ENCODE measurements at places on chromosomes 12 and 14.

- no peaks in the 10 kb centered on the region for H3K27me3 ChIP-seq
- DNase-seq = no peak
- H3K4me3 ChIP-seq = no peak overlapping the region
Measured at GRCh38 chr12:83920821-83921547, 991.6 kb downstream of the SLC6A15 start.

DNA sequence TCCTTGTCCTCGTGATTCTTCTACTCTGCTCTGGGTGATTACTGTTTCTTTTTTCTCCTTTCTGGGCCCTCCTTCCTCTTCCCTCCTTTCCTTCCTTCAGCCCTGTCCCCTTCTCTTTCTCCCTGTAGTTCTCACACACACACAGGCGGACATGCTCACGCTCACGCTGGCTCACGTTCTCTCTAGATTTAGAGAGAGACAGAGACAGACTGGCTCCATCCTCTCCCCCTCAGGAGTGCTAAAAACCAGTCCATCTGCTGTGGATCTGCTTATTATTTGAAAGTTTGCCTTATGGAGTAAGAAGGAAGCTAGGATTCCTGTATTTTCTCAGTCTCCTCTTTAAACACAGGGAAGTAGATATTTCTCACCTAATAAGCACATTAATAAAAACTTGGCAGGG lies 48.1 kb downstream of the KCNA1 start:
- no peaks in the 10 kb centered on the region for H3K4me1 ChIP-seq
- no peak overlapping the region for H3K27ac ChIP-seq
- H3K27me3 ChIP-seq = peaks cover 41% of the 10 kb centered on the region
- no peak for DNase-seq
- no peak overlapping the region for H3K4me3 ChIP-seq
- no peaks in the 10 kb centered on the region for H3K36me3 ChIP-seq

DNA sequence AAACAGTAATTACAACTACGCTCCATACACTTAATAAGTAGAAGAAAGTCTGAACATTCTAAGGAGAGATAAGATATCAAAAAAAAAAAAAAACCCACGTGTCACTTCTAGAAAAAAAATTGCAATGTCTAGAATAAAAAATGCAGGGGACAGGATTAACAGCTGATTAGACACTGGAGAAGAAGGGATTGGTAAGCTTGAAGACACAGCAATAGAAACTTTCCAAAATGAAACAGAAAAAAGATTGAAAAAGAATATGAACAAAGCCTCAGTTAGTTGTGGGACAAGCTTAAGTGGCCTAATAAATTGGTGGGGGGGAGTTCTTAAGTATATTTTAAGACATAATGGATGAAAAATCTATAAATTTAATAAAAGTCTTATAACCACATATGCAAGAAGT lies 105.5 kb downstream of the PTPRR start:
- DNase-seq = no peak
- no peak overlapping the region for H3K27ac ChIP-seq
- H3K27me3 ChIP-seq = no peaks in the 10 kb centered on the region

DNA sequence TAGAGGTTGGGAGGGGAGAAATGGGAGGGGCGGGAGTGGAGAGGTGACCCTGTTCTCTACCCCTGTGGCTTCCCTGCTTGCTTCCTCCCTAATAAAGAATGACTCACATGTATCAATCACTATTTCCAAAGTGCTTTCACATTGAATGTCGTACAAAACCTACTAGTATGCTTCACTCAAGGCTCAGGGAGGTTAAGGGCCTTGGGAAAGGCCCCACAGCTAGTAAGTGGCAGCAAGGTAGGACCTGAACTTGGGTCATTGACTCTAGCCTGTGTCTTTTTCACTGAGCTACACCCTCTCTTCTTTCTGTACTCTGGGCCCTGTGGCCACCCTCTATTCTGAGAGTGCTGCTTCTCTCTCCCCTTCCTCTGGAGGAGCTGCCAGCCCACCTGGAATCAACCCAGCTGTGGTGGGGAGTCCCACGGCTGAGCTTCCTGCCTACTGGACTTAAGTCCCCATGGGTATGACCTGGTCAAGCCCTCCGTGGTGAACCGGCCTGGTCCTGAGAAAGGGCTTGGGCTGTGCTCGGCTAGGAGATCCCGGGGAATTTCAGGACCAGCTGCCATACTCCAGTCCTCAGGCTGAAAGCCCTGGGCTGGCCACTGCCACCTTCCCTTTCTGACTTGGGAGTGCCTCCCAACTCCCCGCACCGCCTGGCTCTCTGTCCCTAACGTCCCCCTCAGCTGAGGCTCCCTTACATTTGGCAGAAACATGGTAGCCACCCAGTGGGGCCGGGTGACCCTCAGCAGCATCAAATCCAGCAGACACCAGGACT lies 13.0 kb downstream of the SLC48A1 start:
- H3K4me1 ChIP-seq = peaks cover 13% of the 10 kb centered on the region
- H3K4me3 ChIP-seq = no peak overlapping the region
- H3K36me3 ChIP-seq = peaks cover 85% of the 10 kb centered on the region
- H3K27me3 ChIP-seq = no peaks in the 10 kb centered on the region

- H3K27me3 ChIP-seq = no peaks in the 10 kb centered on the region
- H3K4me1 ChIP-seq = peaks cover 12% of the 10 kb centered on the region
- no peak for DNase-seq
- peaks cover 3% of the 10 kb centered on the region for H3K36me3 ChIP-seq
- no peak overlapping the region for H3K27ac ChIP-seq
Measured at GRCh38 chr12:64569923-64570691, 40.2 kb upstream of the RASSF3 start.

- H3K4me1 ChIP-seq = no peaks in the 10 kb centered on the region
- H3K4me3 ChIP-seq = no peak overlapping the region
- peaks cover 29% of the 10 kb centered on the region for H3K27me3 ChIP-seq
- no peaks in the 10 kb centered on the region for H3K36me3 ChIP-seq
- no peak for DNase-seq
Measured at GRCh38 chr12:13007496-13008233, 7.6 kb upstream of the HEBP1 start.

DNA sequence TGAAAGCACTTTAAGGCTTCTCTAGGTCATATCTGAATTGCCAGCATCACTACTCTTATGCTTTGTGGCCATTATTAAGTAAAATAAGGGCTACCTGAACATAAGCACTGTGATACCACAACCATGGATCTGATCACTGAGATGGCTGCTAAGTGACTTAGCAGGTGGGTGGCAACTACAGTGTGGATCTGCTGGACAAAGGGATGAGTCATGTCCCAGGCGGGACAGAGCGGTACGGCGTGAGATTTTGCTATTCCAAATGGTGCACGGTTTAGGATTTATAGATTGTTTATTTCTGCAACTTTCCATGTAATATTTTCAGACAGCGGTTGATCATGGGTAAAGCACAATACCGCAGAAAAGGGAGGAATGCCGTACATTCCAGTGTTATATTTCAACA lies 39.4 kb downstream of the MLXIP start:
- no peak for DNase-seq
- no peaks in the 10 kb centered on the region for H3K27me3 ChIP-seq
- peaks cover 9% of the 10 kb centered on the region for H3K4me1 ChIP-seq
- H3K36me3 ChIP-seq = no peaks in the 10 kb centered on the region

DNA sequence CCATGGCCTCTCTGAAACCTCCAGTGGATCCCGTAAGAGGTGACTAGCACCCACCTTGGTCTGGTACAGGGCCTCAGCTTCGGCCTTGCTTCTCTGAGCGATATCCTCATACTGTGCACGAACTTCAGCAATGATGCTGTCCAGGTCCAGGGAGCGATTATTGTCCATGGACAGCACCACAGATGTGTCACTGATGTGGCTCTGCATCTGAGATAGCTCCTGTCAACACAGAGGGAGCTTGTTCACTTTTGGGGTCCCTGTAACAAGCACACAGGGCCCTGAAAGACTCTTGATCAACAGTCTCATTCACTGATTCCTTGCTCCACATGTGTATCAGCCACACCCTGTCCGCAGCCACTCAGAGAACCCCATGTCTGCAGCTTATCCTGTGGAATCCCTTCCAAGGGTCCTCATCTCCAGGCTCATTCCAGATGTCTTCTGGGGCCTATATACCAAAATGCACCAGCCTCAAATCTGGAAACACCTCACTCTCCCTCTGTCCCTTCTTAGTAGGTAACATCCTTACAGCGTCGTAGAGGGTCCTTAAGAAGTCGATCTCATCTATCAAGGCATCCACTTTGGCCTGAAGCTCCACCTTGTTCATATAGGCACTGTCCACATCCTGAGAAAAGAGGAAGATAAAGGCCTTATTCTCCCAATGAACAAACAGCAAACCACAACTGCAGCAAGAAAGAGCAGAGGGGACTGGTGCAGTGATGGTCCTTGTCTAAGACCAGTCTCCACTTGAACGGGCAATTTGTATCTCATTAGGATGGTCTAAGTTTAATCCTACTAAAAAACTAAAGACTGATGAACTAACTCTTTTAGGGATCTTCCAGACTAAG lies 3.5 kb downstream of the KRT3 start:
- H3K27me3 ChIP-seq = peaks cover 32% of the 10 kb centered on the region
- H3K27ac ChIP-seq = no peak overlapping the region
- H3K4me1 ChIP-seq = peaks cover 3% of the 10 kb centered on the region
- H3K36me3 ChIP-seq = no peaks in the 10 kb centered on the region
- H3K4me3 ChIP-seq = no peak overlapping the region

- no peak overlapping the region for H3K27ac ChIP-seq
- H3K36me3 ChIP-seq = no peaks in the 10 kb centered on the region
- no peak overlapping the region for H3K4me3 ChIP-seq
- H3K4me1 ChIP-seq = no peaks in the 10 kb centered on the region
Measured at GRCh38 chr14:19838433-19838832, 34.9 kb downstream of the OR4N2 start.

- peaks cover 55% of the 10 kb centered on the region for H3K36me3 ChIP-seq
- H3K4me1 ChIP-seq = peaks cover 82% of the 10 kb centered on the region
- no peak for DNase-seq
- H3K4me3 ChIP-seq = peak overlapping the region; percentile 86
Measured at GRCh38 chr14:64706593-64707193, 2.5 kb downstream of the PLEKHG3 start.

DNA sequence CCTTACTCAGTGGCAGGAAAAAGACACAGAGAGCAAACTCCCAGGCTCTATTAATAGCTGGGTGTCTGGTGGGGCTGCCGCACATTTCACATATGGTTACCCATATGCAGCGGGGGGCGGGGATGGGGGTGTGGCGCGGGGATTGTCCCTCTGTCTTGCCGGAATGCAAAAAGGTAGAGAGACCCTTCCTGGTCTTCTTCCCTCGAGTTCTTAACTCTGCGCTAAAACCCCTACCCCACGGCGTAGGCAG lies 1.7 kb downstream of the PRMT8 start:
- no peaks in the 10 kb centered on the region for H3K4me1 ChIP-seq
- no peaks in the 10 kb centered on the region for H3K36me3 ChIP-seq
- peaks cover 78% of the 10 kb centered on the region for H3K27me3 ChIP-seq
- DNase-seq = no peak
- H3K4me3 ChIP-seq = no peak overlapping the region
- no peak overlapping the region for H3K27ac ChIP-seq

GRCh38 chr12:55499810-55500252 lies 7.7 kb downstream of the OR6C68 start:
- H3K27ac ChIP-seq = no peak overlapping the region
- H3K4me3 ChIP-seq = no peak overlapping the region
- DNase-seq = no peak
- H3K4me1 ChIP-seq = no peaks in the 10 kb centered on the region

DNA sequence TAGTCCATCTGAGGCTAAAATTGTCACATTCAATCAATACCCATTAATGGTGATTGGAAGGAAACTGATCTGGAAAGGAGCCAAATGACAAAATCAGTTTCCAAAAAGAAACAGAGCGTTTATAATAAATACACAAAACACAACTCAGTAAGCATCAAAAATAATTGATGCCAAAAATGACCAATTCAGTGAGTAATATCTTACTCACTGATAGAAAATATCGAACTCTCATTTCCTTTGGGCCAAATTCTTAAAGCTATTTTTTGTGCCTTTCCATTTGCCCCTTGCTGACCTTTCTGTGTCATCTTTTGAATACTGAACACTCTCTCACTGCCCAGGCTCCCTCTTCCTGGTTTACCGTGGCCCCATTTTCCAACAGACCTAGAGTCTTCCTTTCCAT lies 22.5 kb upstream of the ATP2B1 start:
- no peak for DNase-seq
- H3K4me1 ChIP-seq = peaks cover 9% of the 10 kb centered on the region
- H3K27ac ChIP-seq = no peak overlapping the region

- H3K36me3 ChIP-seq = no peaks in the 10 kb centered on the region
- H3K27ac ChIP-seq = no peak overlapping the region
- no peak overlapping the region for H3K4me3 ChIP-seq
Measured at GRCh38 chr14:100711493-100711892, 15.2 kb upstream of the DLK1 start.

- H3K36me3 ChIP-seq = no peaks in the 10 kb centered on the region
- H3K4me1 ChIP-seq = peaks cover 4% of the 10 kb centered on the region
- H3K27ac ChIP-seq = no peak overlapping the region
Measured at GRCh38 chr12:96985515-96986362, 78.7 kb downstream of the NEDD1 start.

DNA sequence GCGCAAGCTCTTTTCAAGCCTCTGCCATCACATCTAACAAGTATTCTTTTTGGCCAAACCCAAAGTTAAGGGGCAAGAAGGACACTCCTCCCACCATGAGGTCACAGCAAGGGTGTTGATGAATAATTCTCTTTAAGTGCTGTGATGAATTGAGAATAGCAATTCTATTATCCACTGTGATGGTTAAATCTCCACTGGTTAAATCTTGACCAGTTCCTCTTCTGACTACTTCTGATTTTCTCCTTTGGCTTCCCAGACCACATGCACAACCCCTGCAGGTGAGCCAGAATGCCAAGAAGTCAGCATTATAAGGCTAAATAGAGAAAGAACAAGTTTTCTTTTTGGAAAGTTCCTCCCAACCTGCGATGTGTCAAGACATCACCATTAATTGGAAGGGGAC lies 90.6 kb upstream of the BCL2L14 start:
- H3K27ac ChIP-seq = peak overlapping the region; percentile 98
- DNase-seq = no peak
- peaks cover 2% of the 10 kb centered on the region for H3K27me3 ChIP-seq
- H3K4me3 ChIP-seq = no peak overlapping the region
- peaks cover 62% of the 10 kb centered on the region for H3K4me1 ChIP-seq

GRCh38 chr14:33352821-33353220 lies 414.1 kb downstream of the NPAS3 start:
- no peaks in the 10 kb centered on the region for H3K27me3 ChIP-seq
- H3K27ac ChIP-seq = no peak overlapping the region
- no peak overlapping the region for H3K4me3 ChIP-seq
- no peaks in the 10 kb centered on the region for H3K36me3 ChIP-seq

GRCh38 chr12:56202366-56202765 lies 13.1 kb upstream of the SMARCC2 start:
- H3K27me3 ChIP-seq = no peaks in the 10 kb centered on the region
- H3K4me1 ChIP-seq = no peaks in the 10 kb centered on the region
- no peak overlapping the region for H3K4me3 ChIP-seq
- DNase-seq = no peak
- peaks cover 21% of the 10 kb centered on the region for H3K36me3 ChIP-seq

GRCh38 chr14:34496679-34497513 lies 34.9 kb upstream of the SPTSSA start:
- H3K4me3 ChIP-seq = no peak overlapping the region
- DNase-seq = no peak
- no peaks in the 10 kb centered on the region for H3K4me1 ChIP-seq

- H3K36me3 ChIP-seq = no peaks in the 10 kb centered on the region
- H3K27ac ChIP-seq = no peak overlapping the region
- H3K4me3 ChIP-seq = no peak overlapping the region
- no peaks in the 10 kb centered on the region for H3K4me1 ChIP-seq
- DNase-seq = no peak
Measured at GRCh38 chr12:111322336-111323250, 46.3 kb downstream of the PHETA1 start.
